ENCODE measurements at places on chromosomes 13 and 19.

- no peak for DNase-seq
Observed at GRCh38 chr13:28067491-28067890, 32.9 kb downstream of the FLT3 start.

DNA sequence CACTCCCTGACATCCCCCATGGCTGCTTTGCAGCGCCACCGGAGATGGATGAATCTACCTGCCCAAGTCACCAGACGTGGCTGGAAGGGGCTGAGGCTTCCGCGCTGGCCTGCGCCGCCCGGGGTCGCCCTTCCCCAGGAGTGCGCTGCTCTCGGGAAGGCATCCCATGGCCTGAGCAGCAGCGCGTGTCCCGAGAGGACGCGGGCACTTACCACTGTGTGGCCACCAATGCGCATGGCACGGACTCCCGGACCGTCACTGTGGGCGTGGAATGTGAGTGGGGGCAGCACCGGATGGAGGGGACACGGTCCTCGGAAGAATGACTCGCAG lies 4.6 kb downstream of the ICAM5 start:
- no peak for DNase-seq

DNA sequence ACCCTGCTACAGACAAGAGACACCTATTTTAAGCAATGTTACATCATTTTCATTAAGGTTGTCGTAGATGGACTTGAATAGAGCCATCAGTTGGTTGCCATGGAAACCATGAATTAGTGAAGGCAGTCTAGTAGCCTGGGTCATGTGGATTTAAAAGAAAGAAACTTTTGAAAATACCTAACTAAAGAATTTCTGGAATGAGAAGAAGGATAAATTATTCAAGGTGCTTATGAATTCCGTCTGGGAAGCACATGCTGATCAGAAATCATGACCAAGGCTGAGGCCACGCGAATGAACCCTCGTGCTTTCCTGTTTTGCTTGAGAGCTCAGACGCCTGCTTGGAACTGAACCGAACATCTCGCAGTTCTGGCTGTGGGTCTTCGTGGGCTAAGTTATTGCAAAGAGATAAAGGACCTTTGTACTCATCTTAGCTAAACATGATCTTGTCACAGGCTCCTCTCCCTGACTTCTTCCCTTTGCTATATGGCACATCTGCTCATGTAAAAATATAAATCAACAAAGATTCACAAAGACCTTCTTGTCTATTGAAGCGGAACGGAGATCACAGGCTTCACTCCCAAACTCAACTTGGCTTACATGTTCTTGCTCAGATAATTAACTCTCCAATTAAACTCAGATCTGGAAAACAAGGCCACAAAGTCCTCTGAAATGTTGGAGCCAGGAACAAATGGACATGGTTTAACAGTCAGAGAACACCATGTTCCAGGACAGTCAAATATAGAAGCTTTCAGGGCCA lies 140.2 kb downstream of the NUFIP1 start:
- no peak for DNase-seq

DNA sequence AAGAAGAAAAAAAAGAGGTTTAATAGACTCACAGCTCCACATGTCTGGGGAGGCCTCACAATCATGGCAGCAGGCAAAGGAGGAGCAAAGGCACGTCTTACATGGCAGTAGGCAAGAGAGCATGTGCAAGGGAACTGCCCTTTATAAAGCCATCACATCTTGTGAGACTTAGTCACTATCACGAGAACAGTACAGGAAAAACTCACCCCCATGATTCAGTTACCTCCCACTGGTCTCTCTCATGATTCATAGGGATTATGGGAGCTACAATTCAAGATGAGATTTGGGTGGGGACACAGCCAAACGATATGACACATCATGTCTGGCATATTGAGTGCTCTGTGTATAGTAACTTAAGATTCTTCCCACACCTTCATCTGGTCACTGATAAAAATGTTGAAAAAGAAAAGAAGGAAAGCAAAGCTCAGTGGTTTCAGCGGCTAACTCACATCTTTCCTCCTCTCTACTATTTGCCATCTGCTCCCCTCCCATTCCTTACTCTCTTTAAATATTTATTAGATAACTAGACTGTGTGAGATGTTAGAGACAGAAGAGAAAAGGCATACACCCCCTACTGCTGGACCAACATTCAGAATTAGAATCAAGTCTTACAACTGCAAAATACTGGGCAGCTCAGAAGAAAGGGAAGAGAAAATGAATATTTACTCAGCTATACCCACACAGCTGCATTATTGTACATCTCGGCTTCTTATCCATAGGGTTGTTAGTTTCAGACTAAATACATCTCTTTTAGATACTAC lies 60.1 kb upstream of the AKAP11 start:
- DNase-seq = no peak
